ENCODE measurements at places on chromosomes 12 and 14.

- DNase-seq, result no peak
These were observed 57.4 kb upstream of the FOXN3 start for GRCh38 chr14:89474464-89474863.

GRCh38 chr12:119479121-119479561 is 114.4 kb upstream of the TMEM233 start:
- DNase-seq, result no peak

- no peak for DNase-seq
These were observed 362.2 kb upstream of the DDHD1 start for GRCh38 chr14:53515276-53515675.

DNA sequence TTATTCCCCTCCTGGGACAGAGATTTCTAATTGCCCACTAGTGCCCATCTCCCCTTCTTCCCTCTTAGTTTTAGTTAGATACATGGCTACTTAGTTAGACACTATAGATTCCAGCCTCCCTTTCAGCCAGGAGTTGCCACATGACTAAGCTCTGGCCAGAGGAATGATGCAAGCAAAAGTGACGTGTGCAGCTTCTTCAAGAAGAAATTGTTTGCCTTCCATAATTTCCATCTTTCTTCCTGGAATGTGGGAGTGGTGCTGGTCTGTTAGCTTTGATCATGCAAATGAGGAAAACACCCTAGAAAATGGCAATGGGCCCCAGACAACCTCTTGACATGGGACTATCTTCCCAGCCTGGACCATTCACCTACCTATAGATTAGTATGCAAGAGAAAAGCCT is 21.4 kb downstream of the CCDC177 start:
- no peak for DNase-seq

DNA sequence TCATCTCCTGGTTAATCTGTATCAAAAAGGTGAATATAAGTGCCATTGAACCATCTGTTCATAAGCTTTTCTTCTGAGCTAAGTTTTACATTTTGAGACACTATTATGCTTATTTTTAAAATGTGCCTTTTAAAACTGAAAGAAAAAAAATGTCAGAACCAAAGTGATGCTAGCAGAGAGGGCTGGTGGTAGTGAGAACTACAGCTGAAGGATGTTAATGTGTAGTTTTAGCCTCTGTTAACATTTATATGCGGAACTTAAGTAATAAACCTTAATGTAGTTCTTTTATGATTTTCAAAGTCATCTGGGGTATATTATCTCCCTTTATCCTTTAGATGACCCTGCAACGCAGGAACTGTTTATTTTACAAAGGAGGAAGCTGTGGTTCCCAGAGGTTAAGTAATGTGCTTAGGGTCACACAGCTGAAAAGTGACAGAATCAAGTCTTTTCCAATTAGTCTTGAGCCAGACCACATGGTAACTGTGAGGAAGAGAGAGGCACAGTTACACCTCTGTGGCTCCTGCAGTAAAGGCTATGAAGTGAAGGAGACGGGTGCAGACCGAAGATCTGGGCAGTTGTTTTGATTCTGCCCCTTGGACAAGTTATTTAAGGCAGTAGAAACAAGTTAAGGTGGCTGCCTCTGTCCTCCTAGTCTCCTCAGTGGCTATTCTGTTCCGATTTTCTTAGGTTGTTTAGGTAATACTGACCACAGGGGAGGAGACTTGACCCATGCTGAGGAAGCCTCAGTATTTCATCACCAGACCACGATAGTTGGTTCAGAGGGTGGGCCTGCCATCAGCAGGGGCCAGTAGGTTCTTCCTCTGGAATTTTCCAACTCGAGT is 23.9 kb downstream of the GNG2 start:
- no peak for DNase-seq

- DNase-seq, result no peak
These were observed 42.8 kb upstream of the CRADD start for GRCh38 chr12:93634416-93634815.
